ENCODE measurements at places on chromosomes 4 and X.

DNA sequence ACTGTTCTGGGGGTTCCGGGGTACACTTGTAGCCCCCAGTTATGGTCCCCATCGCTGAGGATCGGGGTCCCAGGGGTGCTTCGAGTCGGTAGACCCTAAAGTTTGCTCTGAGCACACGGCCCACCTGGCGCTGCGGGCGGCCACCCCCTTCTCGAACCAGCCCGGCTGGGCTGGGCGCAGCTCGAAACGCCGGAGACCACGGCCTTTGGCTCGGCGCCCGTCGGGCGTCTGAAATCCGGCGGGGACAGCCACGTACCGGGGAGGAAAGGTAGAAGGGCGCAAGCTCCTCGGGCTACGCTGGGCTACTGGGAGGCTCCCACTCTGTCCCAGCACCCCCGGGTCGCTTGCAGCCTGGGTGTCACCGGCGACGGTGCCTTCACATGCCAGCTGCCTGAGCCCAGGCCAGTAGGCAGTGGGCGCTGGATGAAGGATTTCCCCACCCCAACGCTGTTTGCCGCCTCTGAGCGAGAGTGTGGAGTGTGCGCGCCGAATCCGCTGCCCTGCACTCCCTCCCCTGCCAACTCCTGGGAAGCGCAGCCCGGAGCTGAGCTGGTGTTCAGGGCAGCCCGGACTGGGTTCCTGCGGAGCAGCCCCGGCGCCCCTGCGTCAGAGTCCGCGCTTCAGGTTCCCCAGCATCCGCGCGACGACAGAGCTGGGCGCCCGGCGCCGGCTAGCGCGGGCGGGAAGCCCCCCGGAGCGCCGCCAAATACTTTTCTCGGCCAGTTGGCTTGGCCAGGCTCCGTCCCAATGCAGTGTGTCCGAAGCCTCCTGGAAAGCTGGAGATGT, 637 bp downstream of the MAMLD1 start:
- DNase-seq, result no peak

- DNase-seq, result no peak
Observed at GRCh38 chr4:1614854-1615595, 69.1 kb downstream of the FAM53A start.

DNA sequence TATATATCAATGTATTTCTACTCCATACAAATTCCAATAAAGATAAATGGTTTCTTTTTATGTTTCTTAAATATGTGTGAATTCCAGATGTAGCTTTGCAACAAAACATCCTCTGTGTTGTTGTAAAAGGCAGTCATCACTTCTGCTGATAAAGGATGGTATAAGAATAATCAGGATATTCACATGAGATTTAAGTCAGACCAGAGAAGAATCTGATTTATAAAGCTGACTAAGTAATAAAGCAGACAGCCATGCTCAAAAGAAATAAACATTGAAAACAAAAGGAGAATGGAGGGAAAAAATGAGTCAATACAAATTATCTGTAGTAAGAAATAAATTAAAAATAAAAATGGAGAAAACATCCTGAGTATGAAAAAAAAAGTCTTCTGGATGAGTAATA, 27.0 kb upstream of the SLC7A11 start:
- no peak for DNase-seq

- DNase-seq, result no peak
Observed at GRCh38 chrX:125765347-125765746, 400.7 kb downstream of the DCAF12L2 start.

DNA sequence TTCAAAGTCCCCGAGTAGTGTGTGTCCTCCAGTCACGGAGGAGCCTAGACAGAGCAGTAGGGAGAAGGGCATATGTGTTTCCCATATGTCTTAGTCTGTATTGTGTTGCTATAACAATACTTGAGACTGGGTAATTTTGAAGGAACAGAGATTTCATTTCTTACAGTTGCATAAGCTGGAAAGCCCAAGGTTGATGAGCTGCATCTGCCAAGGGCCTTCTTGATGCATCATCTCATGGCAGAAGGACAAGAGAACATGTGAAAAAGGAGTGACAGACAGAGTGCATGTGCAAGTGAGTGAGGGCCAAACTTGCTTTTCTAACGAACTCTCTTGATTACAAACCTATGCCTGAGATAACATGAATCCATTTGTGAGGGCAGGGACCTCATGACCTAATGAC, 243.4 kb downstream of the ARHGAP10 start:
- DNase-seq, result no peak

- DNase-seq, result no peak
Observed at GRCh38 chr4:117986321-117986720, 48.0 kb upstream of the NDST3 start.

- no peak for DNase-seq
Observed at GRCh38 chr4:123784626-123785025, 388.0 kb downstream of the SPRY1 start.

DNA sequence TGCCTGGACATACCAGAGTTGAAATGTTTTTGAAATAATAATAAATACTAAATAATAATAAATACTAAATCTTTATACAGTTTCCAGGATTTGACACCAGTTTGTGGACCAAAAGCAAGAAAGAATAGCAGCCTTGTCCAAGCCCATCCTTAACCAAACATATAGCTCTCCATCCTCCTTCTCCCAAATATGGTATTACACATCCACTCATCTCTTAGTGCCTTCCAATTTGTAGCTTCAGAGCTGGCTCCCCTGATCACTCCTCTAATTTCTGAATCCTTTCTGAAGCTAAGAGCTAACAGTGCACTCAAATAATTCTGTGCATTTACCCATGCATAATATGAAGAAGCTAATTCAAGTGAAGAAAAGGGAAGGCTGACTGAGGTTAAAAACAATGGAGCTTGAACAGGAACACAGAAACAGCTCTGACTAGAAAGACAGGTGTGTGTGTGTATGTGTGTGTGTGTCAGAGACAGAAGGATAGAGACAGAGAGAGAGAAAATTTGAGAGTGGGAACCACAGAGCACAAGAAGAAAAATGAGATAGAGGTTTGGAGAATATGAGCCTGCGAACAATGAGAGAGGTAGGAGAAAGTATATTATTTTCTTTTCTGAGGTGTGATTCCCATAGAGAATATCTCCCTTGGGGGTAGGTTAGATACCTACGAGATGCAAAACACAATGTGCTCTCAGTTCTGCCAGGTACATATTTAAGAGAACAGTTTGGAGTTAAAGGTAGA, 123.5 kb downstream of the CAMK2D start:
- no peak for DNase-seq

- DNase-seq, result no peak
Observed at GRCh38 chr4:126715067-126715466, 917.7 kb upstream of the INTU start.

DNA sequence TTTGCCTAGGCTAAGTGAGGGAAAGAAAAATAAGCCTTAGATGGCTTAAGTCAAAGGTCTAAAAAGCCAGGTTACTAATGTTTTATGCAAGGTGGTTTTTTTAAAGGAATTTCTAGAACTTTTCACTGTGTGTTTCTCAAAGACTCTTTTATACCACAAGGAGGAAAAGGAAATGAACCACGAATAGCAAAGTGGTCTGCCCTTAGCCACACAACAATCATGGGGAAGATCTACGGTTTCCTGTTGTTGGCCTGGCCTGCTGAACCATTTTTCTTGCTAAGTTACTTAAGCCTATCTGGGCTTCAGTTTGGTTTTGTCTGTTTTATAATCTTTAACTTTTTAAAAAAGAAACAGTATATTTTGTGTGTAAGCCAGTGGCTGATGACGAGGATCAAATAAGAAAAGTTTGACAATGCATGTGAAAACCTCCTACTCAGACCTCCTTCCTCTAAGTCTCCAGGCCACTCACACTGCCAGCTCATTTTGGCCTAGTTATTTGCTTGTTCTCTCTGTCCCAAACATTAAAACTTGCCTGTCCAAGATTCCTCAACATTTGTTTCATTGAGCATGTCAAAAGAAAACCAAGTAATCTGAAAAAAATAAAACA, 56.7 kb upstream of the COL25A1 start:
- no peak for DNase-seq

DNA sequence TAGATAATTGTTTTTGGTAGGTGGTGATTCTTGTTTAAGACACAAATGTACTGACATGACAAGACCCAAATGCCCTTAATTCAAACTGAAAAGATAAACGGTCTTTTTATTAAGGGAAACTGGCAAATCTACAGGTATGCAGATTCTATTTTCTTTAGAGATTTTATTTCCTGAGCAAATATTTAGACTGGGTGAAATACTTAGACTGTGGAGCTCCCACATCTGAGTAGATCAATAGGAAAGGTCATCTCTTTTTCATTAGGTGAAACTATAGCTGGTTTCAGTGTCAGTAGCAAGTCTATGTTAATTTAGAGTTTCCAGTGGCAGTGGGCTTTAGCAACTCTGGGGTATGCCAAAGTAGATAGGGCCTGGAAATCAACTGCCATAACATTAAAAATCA, 446.7 kb downstream of the FSTL5 start:
- DNase-seq, result no peak

GRCh38 chr4:109434007-109434971, 674 bp downstream of the SEC24B start:
- no peak for DNase-seq

DNA sequence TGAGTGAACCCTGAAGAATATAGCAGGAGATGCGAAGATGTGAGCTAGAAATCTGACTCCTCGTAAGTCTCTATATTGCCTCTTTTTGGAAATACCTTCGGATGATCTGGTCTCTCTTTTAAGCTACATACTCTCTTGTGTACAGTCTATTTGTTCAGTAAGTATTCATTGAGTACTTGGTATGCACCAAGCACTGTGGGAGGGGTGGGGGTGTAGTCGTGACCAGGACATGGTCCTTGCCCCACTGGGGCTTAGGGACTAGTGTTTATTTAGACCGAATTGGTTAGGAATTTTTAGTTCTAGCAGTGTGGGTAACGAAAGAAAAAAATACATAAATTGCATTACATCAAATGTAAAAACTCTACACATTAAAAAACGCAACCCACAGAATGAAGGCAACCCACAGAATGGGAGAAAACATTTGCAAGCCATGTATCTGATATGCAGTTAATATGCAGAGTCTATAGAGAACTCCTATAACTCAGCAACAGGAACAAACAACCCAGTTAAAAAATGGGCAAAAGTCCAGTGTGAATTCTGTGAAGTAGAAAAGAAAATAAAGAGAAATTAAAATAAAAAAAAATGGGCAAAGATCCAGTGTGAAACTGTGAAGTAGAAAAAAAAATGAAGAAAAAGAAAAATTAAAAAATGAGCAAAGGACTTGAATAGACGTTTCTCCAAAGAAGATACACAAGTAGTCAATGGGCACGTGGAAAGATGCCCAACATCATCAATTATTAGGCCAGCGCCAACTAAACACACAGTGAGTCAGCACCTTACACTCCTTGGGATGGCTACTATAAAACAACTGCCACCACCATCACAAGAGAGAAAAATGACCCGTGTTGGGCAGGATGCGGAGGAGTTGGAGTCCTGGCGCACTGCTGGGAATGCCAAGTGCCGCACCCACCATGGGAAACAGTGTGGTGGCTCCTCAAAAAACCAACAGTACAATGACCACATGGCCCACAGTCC, 43.8 kb downstream of the RGS12 start:
- no peak for DNase-seq

DNA sequence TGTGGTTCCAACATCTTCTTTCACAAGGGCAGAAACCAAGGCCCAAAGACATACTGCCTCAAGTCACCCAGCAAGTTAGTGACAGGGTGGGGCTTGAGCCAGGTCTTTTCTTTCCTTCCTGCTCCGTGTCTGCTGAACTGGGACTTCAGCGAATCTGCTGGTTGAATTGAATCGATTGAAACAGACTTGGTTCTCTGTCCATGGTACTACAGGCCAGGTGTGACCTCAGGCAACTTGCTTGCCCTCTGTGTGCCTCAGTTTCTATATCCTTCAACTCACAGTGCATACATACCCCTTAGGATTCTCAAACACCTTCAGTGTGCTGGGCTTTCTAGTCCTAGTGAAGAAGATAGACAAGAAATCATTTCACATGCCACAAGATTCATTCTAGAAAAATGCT, 2.0 kb upstream of the ABLIM2 start:
- no peak for DNase-seq

- DNase-seq, result no peak
Observed at GRCh38 chrX:85590638-85591037, 211.2 kb upstream of the POF1B start.

DNA sequence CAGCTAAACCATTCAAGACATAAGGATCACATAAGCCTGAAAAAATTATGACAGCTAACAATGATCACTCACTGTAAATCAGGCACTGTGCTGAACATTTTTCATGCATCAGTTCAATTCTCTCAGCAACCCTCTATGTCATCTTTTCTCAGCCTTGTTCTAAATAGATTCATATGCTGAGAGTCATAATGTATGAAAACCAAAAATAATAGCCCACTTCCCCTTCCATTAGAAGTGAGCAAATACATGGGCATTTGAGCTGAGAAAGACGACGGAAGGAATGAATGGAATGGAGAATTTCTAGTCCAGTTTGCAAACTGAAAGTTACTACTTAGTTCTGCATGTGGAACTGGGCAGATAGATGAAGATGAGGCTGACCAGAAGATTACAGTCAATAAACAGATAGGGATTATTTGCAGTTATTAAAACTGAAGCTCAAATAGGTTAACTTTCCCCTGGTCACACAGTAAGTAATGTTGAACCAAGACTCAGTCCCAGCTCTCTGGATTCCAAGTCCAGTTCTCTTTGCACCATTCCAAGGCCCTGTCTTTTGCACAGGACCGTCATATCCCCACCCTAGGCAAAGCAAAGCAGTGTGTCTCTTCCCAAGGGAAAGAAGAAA, 1.6 kb upstream of the SH3RF1 start:
- no peak for DNase-seq

Data from omental fat pad (tissue), 4 donors.